Left lung (tissue), 14 donors: ENCODE measurements at places on chromosomes 11 and 22. TPM values are rescaled to one million over a fixed set of nuclear protein-coding genes. Genes with fewer than 3 reads are reported as not detected.

- no peak for DNase-seq
These were observed 47.9 kb upstream of the CCDC188 start for GRCh38 chr22:20198557-20199319.

DNA sequence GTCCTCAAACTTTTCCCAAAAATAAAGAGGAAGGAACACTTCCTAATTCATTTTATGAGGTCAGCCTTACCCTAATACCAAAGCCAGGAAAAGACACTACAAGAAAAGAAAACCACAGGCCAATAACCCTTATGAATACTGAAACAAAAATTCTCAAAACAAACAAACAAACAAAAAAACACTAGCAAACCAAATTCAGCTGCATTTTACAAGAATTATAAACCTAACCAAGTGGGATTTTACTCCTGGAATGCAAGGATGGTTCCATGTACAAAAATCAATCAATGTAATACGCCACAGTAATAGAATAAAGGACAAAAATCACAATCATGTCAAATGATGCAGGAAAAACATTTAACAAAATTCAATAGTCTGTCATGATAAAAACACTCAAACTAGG is 13.3 kb downstream of the ARVCF start:
- no peak for DNase-seq

DNA sequence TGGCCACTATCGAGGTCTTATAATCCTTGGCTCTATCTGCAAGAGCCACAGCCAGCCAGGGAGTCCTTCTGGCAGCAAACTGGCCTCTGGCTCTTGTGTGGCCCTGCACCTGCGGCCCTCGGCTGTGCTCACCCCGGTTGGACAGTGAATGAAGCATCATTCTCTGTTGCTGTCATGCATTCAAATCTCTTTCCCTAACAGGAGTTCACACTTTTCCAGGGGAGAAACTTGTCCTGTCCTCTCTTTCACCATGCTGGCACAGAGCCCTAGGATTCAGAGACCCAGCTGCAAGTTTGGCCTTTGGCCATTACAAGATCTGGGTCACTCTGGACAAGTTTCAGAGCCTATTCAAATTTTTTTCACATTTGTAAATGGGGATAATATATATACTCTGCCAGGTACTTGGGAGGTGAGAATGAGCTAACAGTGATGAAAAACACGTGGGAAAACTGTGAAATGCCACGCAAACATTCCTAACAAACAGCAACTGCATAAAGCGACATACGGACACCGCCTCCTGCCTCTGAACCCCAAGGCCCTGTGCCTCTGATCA is 34.2 kb downstream of the TMEM184B start:
- DNase-seq, result no peak

GRCh38 chr11:770642-771616 is 6.4 kb downstream of the GATD1 start:
- no peak for DNase-seq

DNA sequence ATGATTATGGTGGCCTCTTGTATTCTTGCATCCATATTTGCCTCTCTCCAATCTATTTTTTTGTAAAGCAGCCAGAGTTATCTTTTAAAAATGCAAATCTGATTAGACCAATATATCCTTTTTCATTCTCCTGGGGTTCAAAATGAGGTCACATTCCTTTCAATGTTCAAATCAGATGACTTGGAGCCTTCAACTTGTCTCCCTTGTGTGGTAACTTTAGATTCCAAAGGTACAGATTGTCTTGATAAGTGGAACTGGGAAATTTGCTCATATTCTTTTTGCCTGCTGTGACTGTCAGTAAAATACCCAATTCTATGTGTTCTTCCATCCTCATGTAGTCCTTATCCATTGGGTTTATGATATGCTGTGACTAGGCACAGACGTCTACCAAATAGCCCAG is 15.1 kb upstream of the CAPRIN1 start:
- DNase-seq, result no peak

DNA sequence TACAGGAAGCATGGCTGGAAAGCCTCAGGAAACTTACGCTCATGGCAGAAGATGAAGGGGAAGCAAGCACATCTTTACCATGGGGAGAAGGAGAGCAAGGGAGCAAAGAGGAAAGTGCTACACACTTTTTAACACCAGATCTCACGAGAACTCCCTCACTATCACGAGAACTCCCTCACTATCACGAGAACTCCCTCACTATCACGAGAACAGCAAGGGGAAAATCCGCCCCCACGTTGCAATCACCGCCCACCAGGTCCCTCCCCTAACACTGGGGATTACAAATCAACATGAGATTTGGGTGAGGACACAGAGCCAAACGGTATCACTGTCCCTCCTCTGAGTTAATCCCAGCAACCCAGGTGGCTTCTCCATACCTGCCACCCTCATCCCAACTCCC is 84.5 kb downstream of the MN1 start:
- DNase-seq, result no peak

DNA sequence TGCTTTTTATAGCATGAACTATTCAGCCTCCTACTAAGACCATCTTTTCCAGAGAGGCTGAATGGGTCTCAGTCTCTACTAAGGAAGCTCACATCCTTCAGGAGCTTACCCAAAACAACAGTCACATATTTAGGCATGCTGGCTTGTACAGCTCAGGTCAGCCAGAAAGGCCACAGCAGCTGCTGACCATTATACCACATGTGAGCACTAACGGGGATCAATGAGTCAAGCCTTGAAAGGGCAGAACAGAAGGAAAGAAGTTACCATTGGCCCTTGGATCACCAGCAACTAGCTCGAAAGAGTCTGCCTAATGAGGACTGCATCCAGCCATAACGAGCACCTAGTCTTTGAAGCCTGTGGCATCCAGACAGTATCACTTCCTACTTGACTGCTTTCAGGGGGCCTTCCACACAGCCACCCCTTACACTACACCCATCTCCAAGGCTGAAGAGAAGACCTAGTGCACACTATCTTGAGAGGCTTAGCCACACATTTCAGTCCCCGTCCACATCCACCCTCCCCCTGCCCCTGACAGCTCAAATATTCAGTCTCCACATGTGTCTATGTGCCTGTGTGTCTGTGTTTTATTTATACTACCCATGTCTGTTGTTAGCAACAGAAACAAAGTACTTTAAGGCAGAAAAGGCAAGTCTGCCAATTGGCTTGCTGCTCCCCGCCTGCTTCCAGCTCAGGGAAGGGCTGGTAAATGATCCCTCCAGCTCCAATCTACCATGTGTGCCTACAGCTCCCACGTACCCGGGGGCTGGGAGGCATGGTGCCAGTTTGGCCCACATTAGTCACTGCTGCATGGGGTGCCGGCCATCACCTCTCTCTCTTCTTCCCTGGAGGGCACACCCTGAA is 95.5 kb downstream of the RPL27A start:
- no peak for DNase-seq

- peak; percentile 89 for DNase-seq
These were observed 5.5 kb upstream of the IFITM10 start for GRCh38 chr11:1755692-1756561.

GRCh38 chr11:128496692-128497060 is 90.7 kb downstream of the ETS1 start:
- DNase-seq, result no peak

Gene KCTD14
- polyA plus RNA-seq, result 6.5 TPM
